ENCODE measurements at places on chromosomes 1 and 21.

GRCh38 chr1:1419813-1420653 lies 1.0 kb downstream of the ANKRD65 start:
- DNase-seq = no peak

DNA sequence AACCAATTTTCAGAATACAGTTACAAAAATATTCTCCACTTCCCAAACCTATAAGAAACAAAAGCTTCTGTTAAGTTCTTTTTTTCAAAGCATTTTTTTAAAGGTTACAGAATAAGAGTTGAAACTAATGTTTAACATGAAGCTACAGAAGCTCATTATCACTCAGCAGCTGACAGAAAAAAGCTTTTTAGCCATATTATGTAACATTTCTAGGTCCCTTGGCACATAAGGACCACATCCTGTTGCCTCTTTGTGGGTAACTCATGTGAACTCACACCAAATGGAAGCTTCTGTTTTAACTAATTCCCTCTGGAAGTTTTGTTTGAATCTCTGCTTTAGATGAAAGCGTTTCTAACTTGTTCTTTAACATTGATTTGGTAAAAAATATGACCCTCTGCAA lies 242.5 kb upstream of the TMPRSS15 start:
- DNase-seq = no peak

DNA sequence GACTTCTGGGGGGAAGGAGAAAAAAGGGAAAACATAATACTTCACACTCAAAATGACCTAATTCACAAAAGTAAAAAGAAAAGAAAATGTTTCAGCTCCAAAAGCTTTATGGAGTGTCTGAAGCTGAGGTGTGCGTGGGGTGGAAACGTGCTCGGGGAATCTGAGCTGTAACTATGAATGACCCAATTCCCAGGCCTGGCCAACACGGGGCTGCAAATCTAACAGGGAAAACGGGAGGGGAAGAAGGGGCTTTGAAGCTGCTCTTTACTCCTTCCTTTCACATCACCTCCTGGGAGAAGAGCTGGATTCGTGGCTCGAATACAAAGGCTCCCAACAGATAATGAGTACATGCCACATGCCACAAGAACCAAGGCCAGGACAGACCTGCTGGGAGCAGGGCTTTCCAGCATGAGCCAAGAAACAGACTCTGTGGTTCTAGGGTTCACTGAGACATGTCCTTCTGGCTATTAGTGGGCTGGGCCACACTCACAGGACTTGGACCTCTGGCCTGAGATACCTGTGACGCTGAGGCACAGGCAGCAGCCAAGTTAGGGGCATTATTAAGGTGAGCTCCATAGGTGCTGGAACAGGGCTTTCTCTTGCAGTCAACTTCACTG lies 51.5 kb downstream of the SLC66A1 start:
- DNase-seq = no peak

- DNase-seq = no peak
These were observed 17.0 kb upstream of the GPR37L1 start for GRCh38 chr1:202105571-202106339.

- DNase-seq = peak; percentile 19
These were observed 1.2 kb downstream of the LBR start for GRCh38 chr1:225426395-225427234.

- peak; percentile 45 for DNase-seq
These were observed 17.9 kb downstream of the CSTB start for GRCh38 chr21:43758111-43758641.

DNA sequence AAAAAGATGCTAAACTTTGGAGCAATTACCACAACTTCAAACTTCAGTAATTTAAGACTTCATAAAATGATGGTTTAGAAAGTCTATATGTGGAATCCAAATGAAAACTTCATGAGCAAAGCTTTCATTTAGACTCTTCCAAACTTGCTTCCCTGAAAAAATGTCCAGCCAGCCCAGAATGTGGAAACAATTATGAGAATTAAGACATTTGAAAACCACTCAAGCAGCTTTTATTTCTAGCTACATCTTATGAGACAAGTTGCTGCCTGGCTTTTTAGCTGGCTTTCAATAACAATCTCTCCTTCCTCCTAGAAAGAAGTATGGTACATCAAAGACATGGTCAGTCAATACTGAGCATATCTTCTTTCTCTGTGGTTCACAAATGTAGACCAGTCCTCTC lies 21.8 kb downstream of the LPAR3 start:
- DNase-seq = no peak

GRCh38 chr1:211703812-211704537 lies 28.6 kb upstream of the NEK2 start:
- DNase-seq = no peak

- DNase-seq = no peak
These were observed 124.5 kb downstream of the NCAM2 start for GRCh38 chr21:21122680-21123079.

- DNase-seq = no peak
These were observed 186.1 kb upstream of the ADAMTS5 start for GRCh38 chr21:27152996-27153395.

- DNase-seq = no peak
These were observed 122.5 kb upstream of the KCNJ15 start for GRCh38 chr21:38134084-38134873.

DNA sequence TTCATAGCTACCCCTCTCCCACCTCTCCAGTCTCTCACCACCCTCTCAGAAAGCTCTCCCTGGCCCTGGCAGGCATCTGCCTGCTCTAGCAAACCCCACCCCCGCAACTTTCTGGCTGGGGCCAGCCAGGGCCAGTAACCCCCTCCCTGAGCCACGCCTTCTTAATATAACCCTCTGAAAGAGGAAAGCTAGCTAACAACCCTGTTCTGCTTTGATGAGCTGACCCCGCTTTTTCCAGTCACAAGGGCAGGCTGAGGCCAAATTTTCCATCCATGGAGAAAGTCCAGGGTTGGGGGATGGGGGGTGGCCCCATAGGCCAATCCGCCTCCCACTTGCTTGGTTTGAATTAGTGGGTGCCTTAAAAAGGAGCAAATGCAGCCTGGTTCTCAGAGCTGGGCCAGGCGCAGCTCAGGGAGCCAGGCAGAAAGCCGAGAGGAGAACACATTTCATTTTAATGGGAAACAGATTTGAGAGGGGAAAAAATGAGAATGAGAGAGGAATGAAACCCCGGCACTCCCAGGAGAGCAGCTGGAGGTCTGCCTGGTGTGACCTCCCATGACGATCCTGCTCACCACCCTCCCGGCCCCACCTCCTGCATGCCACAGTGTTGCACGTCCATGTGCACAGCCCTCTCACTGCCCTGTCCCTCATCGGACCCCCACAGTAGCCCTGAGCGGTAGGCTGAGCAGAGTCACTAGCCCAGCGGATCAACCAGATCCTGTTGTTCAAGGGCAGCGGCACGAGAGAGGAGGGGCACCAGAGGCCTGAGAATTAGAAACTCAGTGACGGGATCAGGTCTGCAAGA lies 62.3 kb downstream of the OPTC start:
- DNase-seq = no peak

DNA sequence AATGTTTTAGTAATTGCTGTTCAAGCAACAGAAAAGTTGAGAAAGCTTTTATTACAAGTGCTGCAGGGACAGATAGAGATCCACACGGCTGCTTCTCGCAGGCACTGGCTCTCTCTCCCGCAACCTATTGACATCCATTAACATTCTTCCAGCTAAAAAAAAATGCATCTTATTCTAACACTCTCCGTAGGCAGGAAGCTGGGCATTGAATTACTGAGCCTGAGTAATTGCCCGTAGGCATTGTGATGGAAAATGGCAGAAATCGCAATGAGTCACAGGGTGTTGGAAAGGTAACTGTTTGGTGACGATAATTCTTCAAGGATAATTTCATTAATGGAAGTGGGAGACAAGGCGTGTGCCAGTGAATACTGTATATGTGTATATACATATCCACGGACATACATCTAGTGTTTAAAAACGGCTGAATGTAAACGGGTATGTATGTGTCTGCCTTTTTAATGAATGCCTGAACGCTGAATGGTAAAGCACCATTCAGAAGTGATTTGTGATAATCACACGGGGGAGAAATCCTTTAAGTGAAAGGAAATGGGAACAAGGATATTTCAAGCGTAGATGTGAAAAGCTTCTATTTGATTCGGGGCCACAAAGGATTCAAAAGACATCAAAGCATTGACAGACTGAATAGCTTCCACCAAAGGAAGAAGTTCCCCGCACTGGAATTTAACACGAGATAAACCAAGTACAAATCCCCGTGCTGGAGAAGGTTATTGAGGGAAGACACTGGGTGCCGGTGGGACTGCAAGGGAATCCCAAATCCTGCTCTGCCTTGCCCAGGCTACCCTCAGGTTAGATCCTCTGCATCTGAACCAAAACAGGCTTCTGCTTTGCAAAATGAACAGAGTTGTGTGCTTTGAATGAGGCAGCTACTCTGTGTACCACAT lies 567.2 kb downstream of the NPHP4 start:
- no peak for DNase-seq

GRCh38 chr1:113394043-113394862 lies 3.9 kb downstream of the MAGI3 start:
- DNase-seq = no peak

- DNase-seq = no peak
These were observed 199.8 kb downstream of the ST6GALNAC3 start for GRCh38 chr1:76274302-76274701.

GRCh38 chr1:187054862-187055757 lies 226.4 kb downstream of the PLA2G4A start:
- no peak for DNase-seq

- no peak for DNase-seq
These were observed 212.8 kb downstream of the PBX1 start for GRCh38 chr1:164771619-164772361.

GRCh38 chr1:181396171-181396670 lies 87.1 kb upstream of the CACNA1E start:
- DNase-seq = no peak

DNA sequence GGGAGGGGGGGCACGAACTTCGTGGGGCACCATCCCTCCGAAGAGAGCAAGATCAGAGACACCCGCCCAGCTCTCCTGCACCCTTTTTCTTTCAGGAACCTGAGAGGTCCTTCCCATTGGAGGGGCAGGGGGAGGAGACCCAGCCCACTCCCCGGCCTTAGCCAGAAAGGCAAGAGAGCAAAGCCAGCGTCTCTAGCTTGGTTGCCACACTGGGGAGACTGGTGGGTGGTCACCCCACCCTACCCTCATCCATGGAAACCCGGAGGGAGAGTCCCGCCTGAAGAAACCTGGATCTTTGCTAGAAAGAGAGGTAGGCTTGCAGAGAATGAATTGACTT lies 246 bp downstream of the ATP2B4 start:
- DNase-seq = no peak

DNA sequence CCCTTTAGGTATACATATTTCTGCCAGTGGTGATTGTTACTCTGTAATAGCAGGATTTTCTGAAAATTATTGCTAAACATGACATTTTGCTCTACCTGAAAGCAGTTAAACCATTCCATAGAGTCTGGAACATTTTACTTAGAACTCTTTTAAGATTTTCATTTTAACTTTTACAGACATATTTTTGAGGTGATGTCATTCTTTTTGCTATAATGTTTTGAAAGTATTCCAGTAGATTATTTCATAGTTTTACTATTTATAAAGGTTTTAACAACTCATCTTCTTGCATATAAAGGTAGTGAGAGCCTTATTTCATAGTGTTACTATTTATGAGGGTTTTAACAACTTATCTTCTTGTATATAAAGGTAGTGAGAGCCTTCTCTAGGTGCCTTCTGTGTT lies 42.9 kb downstream of the PTBP2 start:
- DNase-seq = no peak

DNA sequence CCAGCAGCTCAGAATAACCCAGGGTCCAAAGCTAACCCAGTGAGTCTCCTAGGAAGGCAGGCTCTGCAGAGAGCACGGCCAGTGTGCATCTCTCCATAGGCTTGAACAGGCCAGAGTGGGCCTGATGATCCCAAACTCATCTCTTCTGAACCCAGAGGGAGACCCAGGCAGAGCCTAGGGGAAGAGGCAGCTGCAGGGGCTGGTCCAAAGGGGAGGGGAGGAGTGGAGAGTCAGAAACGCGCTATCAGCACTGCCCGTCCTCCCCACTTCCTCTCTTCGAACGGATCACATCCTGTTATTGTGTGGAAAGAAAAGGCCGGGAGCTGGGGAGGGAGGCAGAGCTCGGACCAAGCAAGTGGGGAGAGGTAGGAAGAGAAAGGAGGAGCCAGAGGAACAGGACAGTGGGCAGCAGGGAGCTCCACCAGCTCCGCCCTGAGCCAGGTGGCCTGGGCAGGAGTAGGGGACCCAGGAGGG lies 20.2 kb downstream of the TAL1 start:
- DNase-seq = no peak

GRCh38 chr1:166354406-166354805 lies 187.6 kb upstream of the FAM78B start:
- no peak for DNase-seq

DNA sequence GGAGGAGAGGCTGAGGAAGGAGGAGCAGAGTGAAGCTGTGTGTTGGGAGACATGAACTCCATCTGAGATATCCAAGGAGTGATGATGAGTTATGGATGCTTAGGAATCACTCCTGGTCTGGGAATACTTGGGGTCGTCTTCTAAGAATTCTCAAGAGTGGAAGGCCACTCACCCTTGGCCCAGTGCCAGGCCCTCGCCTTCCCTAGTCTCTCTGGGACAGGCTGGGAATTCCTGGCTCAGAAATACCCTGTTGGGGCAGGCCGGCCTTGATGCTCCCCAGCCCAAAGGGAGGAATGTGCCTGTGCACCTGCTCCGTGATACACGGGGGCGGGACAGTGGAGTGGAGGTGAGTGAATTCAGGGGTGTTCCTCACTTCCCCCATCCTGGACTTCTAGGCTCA lies 12.6 kb upstream of the LMNA start:
- DNase-seq = no peak

DNA sequence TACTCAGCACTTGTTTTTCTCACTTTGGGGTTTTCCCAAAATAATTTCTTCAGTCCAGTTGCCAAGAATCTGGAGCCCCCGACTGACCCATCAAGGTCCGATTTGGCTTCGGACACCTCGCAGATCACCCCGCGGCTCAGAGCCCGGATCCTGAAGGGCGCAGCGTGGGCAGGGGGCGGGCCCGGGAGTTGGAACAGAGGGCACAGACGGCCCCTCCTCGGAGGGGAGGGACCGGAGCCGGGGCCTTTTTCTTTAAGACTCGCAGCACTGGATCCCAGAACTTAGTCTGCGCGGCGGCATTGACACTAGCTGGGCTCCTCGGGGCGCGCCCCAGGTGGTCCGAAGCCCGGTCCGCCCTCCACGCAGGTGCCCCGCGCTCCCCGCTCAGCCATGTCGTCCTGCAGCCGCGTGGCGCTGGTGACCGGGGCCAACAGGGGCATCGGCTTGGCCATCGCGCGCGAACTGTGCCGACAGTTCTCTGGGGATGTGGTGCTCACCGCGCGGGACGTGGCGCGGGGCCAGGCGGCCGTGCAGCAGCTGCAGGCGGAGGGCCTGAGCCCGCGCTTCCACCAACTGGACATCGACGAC lies at the start of gene CBR3:
CBR3 (plus strand) TSS at position 277 of the 588 bp plus-strand sequence; CDS start at position 391, 114 bp downstream.
- peak; percentile 40 for DNase-seq
